ENCODE measurements at places on chromosomes 7 and 10.
A peak's percentile ranks its signal among the peaks of the same experiment; 100 is the strongest.

- DNase-seq = peak; percentile 87
These were observed 24.5 kb upstream of the GRB10 start for GRCh38 chr7:50807026-50807730.

GRCh38 chr10:101564490-101564991, 23.5 kb downstream of the POLL start:
- DNase-seq = no peak

DNA sequence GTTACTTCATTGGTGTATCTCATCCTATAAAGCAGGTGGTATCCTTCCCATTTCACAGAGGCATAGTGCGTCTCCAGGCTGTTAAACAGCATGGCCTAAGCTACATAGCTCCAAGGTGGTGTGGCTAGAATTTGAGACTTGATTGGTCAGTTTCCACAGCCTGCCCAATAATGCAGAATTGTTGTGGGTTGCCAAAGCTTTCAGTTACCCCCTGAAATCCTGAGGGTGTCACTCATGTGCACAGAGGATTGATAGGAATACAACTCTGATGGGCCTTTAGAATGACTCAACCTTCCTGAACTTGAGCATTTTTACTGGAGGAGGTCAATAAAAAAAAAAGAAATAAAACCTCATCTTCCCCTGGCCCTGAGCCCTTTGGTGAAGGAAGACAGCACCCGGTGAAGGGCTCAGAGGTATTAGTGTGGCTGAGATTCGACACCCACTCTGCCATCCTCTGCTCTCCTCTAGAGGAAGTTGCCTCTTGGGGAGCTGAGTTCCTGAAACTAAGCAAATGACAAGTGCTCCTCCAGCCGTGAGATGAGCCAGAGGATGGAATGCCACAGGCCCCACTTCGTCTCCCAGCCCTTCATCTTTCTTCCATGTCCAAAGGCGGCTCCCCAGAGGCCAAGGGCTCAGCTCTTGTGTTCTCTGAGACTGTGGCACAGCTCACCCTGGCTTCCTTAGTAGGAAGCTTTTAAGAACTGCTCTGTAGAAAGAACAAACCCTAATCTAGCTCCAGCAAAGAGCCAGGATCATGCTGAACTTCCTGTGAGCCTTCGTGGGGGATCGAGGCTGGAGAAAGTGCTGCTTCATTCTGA, 1.0 kb downstream of the ACSL5 start:
- DNase-seq = peak; percentile 41

- no peak for DNase-seq
These were observed 231.4 kb downstream of the DNAJB6 start for GRCh38 chr7:157568106-157568769.

GRCh38 chr10:61662794-61663259, at the start of gene CABCOCO1:
Gene CABCOCO1, plus strand, starts transcription at chr10:61662929. Its CDS starts 44 bp downstream, at chr10:61662973.
- DNase-seq = no peak

GRCh38 chr10:119689016-119689580, 36.8 kb upstream of the INPP5F start:
- DNase-seq = no peak

DNA sequence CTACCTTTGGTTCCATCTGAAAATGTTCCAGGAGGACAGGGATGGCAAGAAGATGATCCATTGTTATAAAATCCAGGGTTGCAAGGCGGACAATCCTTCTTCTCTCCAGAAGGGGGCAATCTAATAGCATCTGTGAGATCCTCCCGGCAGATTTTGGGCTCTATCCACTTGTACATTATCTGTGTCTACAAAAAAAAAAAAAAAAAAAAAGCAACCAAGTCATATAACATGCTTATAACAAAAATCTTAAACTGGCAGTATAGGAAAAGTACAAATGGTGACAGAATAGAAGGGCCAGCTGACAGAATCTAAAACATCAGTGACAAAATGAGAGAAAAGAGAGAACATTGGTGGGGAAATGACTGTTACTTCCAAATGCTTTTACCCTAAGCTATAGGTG, 132.7 kb downstream of the ELAPOR2 start:
- DNase-seq = no peak

DNA sequence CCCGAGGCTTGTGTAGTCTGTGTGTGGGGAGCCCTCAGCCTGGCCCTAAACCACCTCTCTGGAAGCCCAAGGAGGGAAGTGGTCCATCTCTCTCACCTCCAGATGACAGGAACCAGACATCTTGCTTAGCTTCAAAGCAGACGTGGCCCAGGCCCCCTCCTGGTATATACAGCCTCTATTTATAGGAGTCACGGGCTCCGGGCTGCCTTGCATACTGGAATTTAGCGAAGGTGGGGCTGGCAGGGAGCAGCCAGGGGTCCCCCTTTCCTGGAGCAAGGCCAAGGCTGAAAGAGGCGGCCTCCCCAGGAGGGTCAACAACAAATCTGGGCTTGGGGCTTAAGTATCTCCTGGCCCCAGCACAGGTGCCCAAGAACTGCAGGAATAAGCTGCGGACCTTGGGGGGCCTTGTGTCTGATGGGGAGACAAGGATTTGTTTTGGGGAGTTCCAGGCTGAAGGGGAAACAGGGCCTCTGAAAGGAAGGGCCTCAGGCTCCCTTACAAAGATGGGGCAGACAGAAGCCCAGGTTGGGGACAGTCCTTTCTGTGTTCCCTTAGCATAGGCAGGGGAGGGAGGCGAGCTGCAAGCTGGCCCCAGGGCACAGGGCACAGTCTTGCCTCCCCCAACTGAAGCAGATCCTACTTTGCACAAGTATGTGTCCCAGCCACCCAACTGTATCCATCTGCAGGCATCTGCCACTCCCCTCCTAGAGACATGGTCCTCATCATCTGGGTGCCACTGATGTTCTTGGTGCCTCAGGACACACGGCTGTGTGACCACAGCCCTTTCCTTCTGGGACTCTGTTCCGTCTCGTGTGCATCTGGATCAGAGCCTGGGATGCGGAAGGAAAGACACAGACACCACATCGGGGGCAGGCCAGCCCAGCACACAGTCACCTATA, 11.9 kb downstream of the ZCCHC24 start:
- no peak for DNase-seq

DNA sequence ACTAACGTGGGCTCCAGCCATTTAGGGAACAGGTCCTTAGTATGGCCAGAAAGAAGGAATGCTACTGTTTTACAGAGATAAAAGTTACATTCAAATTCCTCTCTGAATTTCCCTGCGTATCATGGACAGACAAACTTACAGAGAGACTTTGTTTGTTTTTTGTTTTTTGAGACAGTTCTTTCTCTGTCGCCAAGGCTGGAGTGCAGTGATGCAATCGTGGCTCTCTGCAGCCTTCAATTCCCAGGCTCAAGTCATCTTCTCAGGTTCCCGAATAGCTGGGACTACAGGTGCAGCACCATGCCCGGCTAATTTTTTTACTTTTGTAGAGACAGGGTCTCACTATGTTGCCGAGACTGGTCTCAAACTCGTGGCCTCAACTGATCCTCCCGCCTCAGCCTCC, 64.5 kb upstream of the MPP7 start:
- DNase-seq = no peak

GRCh38 chr10:88048312-88048711, 184.9 kb downstream of the PTEN start:
- DNase-seq = no peak

GRCh38 chr10:88497913-88498312, 85.2 kb downstream of the RNLS start:
- no peak for DNase-seq

DNA sequence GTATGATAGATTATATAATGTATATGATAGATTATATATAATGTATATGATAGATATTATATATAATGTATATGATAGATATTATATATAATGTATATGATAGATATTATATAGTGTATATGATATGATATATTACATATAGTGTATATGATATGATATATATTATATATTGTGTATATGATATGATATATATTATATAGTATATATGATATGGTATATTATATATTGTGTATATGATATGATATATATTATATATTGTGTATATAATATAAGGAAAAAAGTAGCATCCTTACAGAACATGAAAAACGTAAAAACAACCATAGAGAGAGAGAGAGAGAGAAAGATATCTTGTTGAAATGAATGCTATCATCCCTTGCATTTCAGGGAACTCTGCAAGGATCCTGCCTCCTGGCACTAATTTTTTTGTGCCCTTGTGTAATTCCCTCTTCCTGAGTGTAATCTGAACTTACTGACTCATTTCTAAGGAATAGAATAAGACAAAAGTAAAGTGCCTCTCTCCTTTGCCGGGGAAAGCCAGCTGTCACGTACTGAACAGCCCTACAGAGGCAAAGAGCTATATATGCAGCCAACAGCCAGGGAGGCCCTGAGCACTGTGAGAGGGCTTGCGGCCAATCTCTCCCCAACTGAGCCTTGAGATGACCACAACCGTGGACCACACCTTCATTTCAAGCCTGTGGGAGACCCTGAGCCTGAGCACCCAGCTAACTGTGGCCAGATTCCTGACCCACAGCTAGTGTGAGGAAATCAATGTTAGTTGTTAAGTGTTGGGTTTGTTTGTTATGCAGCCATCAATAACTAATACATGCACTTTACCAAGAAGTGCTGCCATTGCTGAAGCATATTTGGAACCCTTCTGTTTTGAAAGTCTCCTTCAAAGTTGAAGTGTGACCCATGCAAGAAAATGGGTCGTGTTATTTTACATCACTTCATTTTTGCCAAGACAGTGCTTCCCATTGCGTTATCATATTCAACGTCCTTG, 61.1 kb upstream of the EZH2 start:
- DNase-seq = peak; percentile 15

DNA sequence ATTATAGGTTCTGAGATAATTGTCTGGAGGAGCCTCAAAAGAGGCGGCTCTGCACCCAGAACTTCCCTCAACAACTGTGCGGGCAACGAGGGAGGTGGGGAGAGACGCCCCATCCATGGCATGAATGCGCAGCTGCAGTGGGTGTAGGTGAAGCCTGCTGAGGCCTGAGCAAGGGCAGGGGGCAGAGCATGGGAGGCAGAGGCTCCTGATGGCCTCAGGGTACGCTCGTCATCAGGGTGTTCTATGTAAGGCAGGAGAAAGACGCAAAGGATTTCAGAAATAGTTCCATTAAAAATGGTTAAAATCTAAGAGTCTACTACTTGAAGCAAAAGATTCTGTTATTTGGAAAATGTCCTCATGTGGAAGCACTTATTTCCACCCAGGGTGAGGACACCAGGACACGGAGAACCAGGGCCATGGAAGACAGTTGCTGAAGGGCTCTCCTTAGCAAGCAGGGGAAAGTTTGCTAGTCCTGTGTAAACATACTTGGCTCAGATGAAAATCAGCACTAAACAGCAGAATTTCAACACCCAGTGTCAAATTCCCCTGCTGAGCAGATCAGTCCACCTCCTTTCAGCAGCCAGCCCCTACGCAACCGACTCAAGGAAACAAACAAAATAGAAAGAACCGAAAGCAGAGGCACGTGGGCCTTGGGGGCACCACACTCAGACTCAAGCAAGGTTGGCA, 18.9 kb downstream of the INSIG1 start:
- DNase-seq = no peak

- DNase-seq = no peak
These were observed 189.8 kb upstream of the SH2B2 start for GRCh38 chr7:102096706-102097427.

- no peak for DNase-seq
These were observed 134.2 kb downstream of the JMJD1C start for GRCh38 chr10:63331586-63331985.

GRCh38 chr7:151173386-151174245, 6.1 kb upstream of the GBX1 start:
- no peak for DNase-seq

DNA sequence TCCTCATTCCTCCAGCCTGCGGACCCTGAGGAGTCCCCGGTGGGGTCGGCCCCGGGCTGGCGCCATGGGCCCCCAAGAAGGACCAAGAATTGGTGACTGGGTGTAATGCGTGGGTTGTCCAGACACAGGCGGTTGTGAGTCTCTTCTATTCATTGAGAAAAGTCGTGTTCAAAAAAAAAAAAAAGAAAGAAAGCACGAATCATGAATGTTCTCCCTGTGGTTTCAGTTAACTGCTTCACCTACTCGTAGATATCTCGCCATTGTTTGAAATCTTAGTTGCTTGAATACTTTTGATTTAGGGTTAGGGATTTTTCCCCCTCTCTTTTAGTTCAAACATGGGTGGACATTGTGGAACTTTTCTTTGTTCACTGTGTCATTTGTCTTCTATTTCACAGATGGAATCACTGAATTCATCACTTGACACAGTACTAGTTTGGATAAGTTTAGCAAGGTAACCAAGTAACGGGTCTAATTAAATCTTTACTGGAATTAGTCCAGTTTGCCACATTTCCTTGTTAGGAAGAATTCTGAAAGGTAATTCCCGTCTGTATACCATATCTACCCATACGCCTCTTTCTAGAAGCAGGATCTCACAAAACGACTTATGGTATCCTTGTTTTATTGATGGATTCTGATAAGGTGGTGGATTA, 775 bp downstream of the STARD3NL start:
- peak; percentile 31 for DNase-seq

DNA sequence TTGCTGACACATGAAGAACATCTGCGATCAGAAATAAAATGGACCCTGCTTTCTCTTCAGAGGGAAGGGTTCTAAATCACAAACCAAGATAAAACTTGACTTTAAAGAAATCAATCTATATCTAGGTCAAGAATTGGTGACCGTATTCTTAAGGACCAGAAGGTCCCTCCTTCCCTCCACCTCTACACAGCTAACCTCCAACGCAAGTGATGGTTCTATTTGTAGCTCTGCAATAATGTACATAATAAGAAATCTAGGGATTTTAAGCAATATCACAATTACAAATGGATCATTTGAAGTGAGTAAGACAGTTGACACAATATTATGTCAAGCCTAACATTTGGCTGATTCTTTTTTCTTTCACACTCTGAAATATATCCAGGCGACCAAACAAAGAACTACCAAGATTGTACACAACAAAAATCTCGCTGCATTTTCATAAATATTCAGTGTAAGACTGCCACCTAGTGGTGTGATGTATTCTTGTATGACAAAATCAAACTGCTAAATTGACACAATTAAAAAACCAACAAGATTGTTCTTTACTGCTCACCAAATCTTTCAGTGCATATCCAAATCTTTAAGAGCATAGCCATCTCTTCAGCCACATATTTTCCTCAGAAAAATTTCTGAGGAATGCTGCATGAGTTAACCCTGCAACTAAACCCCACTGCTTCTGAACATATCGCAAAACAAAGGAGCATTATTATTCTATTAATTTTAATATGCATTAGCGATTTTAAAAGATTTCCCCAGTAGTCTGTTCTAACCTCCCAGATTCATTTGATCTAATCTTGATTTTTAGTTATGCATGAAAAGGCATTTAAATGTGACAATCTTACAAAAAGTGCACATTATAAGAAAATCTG, 44.5 kb downstream of the ICA1 start:
- peak; percentile 51 for DNase-seq
